NCI-H187 treated with DMSO at 0.1 percent for 48 hours (cell line): ENCODE measurements at places on chromosomes 7 and 10.

- DNase-seq = no peak
Measured at GRCh38 chr10:80164596-80164995, 32.1 kb downstream of the PLAC9 start.

DNA sequence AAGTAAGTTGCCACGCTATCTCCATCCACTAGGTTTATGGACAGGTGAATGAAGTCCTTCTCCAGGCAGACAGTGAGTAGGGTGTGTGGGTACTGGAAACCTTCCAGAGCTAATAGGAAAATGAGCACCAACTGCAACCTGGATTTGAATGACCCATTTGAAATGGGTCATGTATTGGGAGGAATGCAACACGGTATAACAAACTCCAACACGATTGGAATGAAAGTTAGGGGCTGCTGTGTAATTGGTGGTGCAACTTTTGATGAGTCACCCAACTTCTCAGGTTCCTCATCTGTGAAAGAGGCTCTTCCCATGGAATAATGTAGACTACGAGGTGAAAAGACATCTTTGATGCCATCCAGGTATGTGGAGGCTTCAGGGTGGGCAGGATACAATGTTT is 241.4 kb upstream of the PODXL start:
- DNase-seq = no peak

GRCh38 chr10:74081192-74081803 is 69.3 kb downstream of the AP3M1 start:
- no peak for DNase-seq

- DNase-seq = no peak
Measured at GRCh38 chr10:43078986-43079273, 2.1 kb downstream of the RET start.

DNA sequence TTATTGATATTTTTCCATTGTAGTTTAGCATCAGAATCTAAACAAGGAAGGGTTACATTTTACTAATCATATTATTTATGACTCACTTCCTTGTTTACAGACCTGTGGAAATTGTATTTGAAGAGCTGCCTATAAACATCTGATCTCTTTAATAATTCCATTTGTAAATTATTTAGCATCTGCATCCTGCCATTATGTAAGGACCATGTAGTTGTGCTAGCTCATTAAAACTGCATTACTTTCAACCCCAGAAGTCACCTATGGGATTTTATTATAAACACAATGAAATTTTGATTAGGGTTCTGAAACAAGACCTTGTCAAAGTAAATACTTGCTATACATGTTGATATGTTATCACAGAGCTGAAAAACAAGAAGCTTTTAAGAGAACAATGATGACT is 146.8 kb upstream of the SLC26A5 start:
- no peak for DNase-seq

- no peak for DNase-seq
Measured at GRCh38 chr7:121163699-121164098, 165.1 kb upstream of the WNT16 start.

GRCh38 chr10:13347043-13347499 is 1.0 kb downstream of the SEPHS1 start:
- DNase-seq = no peak

DNA sequence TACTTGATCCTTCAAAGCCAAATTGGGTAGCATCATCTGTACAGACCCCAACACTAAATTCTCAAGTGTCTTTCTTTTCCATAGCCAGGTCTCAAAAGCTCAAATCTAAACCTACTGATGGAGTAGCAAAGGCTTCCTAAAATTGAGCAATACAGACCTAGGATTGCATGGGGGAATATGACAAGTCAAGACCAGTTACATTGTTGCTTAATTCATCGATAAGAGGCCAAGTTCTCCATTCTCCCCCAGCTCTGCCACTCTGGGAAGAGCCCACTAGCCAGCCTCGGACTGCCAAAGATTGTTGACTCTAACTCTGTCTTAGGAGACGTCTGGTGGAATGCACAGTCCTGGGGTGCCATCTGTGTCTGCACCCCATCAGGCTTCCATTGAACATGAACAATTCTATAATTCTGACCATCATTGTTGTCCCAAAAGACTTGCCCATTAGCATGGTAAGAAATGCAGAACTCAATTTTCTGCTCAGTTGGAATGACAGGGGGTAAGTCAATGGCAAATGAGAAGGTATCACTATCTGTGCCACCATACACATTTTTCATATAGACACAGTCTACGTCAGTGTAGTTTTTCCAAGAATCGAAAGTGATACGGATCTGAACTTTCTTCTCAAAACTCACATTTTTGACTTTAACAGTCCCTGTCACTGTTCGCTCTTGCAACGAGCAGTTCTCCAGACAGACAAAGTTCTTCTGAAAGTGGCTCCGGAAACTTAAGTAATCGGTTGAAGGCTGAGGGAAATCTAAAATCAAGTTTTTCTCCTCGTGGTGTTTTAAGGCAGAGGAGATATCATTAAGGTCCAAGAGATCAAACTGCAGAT is 2.9 kb downstream of the PPP1R3C start:
- DNase-seq = no peak

- no peak for DNase-seq
Measured at GRCh38 chr7:158702944-158703343, 1.7 kb downstream of the NCAPG2 start.

- no peak for DNase-seq
Measured at GRCh38 chr10:108409306-108409705, 1244.8 kb upstream of the SORCS1 start.

DNA sequence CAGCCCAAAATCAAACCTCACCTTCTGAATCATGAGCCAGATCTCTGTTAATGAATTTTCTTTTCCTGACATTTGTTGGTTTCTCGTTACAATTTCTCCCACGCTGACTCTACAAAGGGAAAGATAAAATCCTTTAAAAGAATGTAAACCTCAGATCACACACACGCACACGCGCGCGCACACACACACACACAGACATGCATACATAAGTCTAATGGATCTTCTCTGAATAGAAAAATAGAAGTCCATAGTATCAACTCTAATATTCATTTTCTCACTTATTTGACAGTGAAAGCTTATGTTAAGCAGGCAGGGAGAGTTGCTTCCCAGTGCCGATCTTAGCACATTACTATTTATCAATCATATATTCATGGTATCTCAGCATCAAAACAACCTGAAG is 1.4 kb downstream of the ETV1 start:
- no peak for DNase-seq

- no peak for DNase-seq
Measured at GRCh38 chr10:86262688-86263181, 103.9 kb downstream of the GRID1 start.

- DNase-seq = no peak
Measured at GRCh38 chr10:131144711-131145375, 166.7 kb downstream of the TCERG1L start.

- DNase-seq = no peak
Measured at GRCh38 chr7:13742126-13742525, 247.3 kb downstream of the ETV1 start.

GRCh38 chr7:30845426-30846135 is 66.1 kb upstream of the AQP1 start:
- no peak for DNase-seq

DNA sequence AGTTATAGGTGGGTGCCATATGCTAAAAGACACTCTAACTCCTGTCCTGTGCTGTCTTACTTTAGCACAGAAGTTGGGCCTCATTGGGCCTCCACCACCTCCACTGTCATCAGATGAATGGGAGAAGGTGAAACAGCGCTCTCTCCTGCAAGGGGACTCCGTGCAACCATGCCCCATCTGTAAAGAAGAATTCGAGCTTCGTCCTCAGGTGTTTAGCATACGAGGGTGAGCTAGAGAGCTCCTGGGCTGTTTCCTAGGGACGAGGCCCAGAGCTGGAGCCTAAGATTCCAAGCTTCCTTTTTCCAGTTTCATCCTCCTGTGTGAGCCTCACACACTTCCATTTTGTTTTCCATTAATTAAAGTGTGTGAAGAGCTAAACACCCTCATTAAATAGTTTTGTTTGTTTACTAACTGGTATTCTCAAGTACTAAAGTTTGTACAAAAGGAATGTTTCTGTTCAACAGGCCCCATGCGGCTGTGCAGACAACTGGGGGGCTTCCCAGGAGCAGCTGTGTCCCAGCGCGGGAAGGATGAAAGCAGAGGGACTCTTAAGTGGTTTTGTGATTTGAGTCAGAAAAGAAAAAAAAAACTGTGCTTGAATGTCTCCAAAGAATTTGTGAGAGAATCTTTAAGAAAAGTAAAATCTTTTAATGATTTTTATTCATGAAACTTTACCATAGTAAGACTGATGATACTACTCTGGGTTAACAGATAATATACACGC is 14.1 kb downstream of the RNF32 start:
- no peak for DNase-seq

GRCh38 chr7:4706384-4707216 is 24.5 kb downstream of the FOXK1 start:
- DNase-seq = no peak

GRCh38 chr10:44805466-44806210 is 105.5 kb upstream of the TMEM72 start:
- DNase-seq = no peak

- DNase-seq = no peak
Measured at GRCh38 chr10:98209441-98209840, 58.6 kb downstream of the LOXL4 start.

GRCh38 chr7:117858712-117859111 is 14.5 kb downstream of the CTTNBP2 start:
- DNase-seq = no peak

DNA sequence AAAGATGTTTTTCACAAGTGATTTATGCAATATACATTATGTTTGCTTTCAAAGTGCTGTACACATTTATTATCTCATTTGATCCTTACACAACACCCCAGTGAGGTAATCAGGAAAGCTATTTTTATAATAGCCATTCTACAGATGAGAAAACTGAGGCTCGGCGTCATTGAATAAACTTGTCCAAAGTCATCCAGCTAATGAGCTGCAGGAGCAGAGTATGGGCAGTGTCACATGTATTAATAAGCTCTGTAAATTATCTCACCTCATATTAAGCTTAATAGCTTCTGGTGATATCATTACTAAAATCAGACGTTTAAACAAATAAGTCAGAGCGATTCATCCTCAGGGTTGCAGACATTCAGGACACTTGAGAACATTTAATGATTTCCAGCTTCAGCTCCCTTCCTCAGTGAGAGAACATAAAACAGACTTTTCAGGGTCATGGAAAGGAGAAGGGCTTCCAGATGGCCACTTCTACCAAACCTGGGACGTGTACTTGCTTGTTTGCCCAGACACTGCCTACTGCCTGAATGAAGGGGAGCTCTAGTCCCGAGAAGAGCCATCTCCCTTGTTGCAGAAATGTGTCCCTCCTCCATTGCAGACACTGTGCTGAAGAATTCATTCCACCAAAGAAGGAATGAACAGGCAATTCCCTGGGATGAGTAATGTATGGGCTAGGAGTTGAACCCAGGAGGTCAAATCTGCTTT is 20.5 kb upstream of the FZD1 start:
- peak; percentile 81 for DNase-seq

GRCh38 chr10:11106621-11107374 is 89.1 kb downstream of the CELF2 start:
- DNase-seq = peak; percentile 5

DNA sequence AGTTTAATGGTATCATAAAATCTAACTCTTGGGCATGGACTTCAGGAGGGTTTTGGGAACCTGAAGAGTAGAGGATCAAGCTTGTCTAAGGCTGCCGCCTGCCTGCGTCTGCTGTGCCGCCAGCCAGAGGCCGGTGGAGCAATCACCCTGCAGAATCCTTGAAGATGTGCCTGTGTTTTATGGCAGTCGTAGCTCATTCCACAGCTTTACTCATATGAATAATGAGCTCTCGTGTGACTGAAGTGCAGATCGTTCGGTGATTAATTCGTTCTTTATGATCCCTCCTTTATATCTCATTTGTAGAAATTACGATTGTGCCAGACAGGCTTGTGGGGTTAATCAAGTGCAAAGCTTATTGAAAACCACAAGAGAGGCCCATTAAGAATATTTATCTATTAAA is 100.8 kb downstream of the ACTR3B start:
- DNase-seq = no peak

- DNase-seq = no peak
Measured at GRCh38 chr7:2966466-2967078, 77.1 kb downstream of the CARD11 start.
